ENCODE measurements at places on chromosomes 2 and 18.

GRCh38 chr18:50397023-50397422 lies 22.2 kb downstream of the SKA1 start:
- DNase-seq = no peak

DNA sequence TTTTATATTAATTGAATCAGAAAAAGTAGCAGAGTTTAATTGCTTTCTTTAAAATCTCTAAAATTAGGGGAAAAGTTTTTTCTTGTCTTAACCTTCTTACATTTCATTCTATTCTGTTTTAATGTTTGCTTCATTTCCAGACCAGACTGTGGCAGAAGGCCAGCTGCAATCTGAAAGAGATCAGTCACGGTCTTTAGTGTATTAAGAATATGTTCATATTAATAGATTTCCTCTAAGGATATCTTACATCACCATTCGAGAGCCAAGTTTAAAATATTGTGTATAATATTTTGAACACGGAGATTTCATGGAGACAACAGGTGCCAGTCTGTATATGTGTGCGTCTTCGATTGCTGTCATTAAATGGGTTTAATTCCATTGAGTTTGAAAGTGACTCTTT lies 230.9 kb upstream of the ZSWIM2 start:
- no peak for DNase-seq

DNA sequence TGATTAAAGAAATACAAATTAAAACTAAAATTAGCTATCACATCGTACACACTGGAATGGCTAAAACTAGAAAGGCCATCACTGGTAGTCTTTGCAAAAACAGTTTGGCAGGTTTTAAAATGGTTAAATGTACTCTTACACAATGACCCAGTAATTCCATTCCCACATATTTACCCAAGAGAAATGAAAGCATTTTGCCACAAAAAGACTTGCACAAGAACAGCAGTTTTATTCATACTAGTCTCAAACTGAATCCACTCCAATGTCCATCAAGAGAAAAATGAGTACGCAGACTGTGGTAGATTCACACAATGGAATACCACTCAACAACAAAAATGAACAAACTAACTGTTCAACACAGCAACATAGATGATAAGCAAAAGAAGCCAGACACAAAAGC lies 29.1 kb downstream of the SP140L start:
- DNase-seq = no peak

- no peak for DNase-seq
These were observed 4.8 kb upstream of the CAPN14 start for GRCh38 chr2:31222071-31222470.

GRCh38 chr2:17068021-17068420 lies 402.4 kb upstream of the CYRIA start:
- DNase-seq = no peak

GRCh38 chr2:173713904-173714555 lies 251.1 kb downstream of the SP3 start:
- DNase-seq = no peak

- no peak for DNase-seq
These were observed 152.5 kb upstream of the APCDD1 start for GRCh38 chr18:10301831-10302483.

DNA sequence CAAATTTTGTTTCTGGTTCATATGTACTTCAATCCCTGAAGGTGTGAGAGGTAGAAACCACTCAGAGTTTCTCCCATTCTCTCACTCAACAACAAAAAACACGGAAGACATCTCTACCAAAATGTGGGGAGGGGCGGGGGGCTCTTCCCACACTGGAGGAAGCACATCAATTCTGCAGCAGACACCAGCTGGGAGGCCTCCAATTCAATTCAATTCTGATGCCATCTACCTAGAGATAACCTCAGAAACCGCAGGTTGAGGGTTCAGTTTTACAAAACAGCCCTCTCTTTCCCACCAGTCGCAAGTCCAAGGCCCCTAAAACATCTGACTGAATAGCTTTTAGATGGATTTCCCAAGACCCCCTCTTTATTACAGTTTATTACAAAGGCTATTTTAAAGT lies 7.0 kb upstream of the MCFD2 start:
- no peak for DNase-seq

GRCh38 chr18:32576296-32576916 lies 105.7 kb upstream of the GAREM1 start:
- DNase-seq = no peak

DNA sequence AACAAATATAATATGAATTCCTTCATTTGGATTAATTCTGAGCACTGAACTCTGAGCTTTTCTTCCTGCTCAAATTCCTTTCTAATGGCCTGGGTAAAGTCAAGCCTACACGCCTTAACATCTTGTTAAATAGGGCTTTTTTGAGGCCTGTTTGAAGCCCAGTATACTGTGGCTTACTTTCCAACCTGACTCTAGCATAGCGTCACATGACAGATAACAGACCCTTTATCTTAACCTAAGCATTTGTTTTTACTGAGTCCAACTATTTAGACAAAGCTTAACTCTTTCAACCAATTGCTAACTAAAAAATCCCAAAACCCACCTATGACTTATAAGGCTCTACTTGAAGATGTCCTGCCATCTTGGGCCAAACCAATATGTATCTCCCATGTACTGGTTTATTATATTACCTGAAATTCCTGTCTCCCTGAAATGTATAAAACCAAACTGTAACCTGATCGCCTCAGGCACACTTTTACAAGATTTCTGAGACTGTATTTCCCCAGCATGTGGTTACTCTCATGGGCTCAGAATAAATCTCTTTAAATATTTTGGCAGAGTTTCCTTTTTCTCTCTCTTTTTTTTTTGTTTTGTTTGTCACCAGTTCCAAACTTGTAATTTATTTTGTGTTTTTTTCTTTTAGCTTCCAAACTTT lies 271.1 kb upstream of the VWC2L start:
- DNase-seq = no peak

- DNase-seq = no peak
These were observed 10.1 kb downstream of the CYP26B1 start for GRCh38 chr2:72137498-72138010.

DNA sequence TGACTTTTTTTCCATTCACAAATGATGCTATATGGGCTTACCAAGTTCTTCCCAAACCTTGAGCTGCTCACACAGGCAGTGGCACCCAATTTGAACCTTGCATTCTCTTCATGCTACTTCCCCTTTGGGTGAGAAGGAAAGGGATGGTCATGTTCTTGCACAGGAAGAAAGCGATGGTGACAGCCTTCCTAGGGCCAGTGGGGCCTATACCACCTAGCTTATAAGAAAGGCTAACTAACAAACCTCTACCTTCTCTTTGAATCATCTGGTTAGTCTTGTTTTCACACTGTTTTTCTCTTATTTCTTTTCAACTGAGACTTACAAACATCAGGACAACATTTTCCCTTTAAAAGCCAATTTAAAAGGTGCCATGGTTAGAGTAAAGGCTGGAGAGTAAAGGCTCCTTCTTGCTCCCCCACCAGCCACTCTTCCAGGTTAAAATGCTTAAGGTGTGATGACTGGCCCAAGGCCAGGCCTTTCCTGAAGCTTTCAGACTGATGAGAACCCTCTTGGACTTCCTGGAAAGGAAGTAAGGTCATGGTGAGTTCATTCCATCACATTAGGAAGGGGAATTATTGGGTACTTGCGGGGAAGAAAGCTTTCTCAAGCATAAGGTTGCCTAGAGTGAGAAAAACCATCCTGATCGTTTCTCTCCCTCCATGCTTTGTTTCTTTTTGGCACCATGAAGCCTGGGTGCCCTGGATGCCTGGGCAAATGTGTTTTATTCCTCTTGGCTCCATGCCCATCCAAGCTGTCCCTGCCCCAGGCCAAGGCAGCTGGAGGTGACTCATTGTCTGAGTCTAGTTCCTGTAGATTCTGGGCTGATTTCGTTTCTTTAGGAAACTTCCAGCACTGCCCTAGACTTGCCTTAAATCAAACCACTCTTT lies 41.4 kb upstream of the ITGB6 start:
- no peak for DNase-seq

DNA sequence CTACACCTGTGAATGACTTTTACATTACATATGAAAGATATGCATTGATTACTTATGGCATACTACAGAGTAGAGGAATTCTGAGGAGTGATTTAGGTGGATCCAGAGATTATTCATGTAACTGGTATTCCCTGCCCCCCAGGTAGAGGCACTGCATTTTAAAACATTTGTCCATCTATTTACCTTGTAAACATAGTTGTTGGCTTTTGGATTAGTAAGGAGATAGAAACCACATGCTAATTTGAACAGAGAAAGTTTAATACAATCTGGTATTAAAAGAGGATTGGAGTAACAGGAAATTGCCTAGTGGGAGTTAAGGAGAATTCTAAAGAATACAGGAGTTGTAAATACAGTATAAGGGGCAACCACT lies 15.9 kb downstream of the GALNT3 start:
- DNase-seq = no peak

DNA sequence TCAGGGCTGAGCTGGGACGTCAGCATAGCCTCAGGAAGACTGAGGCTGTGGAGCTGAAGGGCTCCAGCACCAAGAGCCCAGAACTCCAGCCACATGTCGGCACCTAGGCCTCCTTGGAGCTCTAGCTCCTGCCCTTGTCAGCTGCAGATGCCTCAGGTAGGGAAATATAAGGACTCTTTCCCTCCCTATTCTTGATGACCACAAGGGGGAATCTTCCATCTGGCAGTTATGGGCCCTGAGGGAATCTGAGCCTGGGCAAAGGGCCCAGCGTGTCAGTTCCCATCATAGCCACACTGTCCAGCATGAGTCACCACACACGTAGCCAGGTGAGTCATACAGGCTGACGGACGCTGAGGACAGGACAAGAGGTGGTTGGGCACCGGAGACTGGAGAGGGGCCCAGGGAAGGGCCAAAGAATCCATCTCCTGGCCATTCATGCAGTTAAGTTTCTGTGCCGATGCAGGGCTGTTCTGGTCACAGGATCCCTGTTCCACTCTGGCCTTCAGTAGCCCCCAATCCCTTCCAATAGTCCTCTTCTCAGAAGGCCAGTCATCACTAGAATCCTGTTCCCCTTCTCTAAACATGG lies 1.8 kb downstream of the MPV17 start:
- DNase-seq = no peak

GRCh38 chr2:19614066-19614465 lies 255.6 kb upstream of the OSR1 start:
- DNase-seq = no peak

DNA sequence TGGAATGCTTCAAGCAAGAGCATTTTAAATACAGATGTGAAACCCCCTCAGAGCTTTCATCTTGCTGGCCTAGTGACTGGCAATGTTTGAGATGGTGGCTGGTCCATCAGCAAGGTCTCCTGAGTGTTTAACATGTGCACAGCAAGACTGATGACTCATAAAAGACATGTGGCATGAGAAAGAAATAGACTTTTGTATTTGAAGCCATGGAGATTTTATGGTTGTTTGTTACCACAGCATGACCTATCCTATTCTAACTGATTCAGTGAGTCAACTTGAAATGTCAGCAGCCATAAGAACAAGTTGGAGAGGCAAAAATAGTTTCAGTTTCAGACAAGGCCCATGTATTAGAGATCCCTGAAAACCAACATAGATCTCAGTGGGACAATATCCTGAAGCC lies 154.7 kb upstream of the LYPD1 start:
- no peak for DNase-seq

- no peak for DNase-seq
These were observed 61.9 kb downstream of the DTNA start for GRCh38 chr18:34771958-34772357.

DNA sequence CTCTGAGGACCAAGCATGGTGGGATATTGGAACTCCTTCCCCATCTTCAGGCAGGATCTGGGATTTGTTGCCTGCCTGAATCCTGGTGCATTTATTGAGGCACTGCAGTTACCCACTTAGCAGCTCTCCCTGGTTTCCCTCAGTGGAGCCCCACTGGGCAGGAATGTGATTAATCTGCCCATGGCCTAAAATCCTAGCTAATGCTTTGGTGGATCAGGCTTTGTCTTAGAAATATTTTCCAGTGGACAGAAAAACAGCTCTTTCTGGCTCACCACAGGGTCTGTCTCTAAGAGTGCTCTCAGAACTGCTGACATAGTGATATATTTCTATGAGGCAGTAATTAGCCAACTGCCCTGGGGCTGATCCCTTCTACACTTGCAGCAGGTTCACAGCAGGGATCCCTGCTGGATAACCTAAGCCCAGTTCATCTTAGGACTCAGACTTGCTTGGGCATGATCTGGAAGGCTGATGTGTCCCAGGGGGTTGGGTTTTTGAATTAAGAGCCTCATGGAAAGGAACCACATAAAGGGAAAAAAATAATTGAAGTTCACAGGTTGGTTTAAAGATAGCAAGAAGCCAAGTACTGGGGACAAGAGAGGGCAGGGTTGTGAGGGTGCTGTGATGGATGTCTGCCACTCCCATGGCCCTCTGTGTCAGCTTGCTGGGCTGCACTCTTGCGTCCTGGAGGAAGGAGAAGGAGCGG lies 44.3 kb upstream of the ZDBF2 start:
- no peak for DNase-seq

GRCh38 chr18:13323186-13323585 lies 104.6 kb downstream of the LDLRAD4 start:
- DNase-seq = no peak

DNA sequence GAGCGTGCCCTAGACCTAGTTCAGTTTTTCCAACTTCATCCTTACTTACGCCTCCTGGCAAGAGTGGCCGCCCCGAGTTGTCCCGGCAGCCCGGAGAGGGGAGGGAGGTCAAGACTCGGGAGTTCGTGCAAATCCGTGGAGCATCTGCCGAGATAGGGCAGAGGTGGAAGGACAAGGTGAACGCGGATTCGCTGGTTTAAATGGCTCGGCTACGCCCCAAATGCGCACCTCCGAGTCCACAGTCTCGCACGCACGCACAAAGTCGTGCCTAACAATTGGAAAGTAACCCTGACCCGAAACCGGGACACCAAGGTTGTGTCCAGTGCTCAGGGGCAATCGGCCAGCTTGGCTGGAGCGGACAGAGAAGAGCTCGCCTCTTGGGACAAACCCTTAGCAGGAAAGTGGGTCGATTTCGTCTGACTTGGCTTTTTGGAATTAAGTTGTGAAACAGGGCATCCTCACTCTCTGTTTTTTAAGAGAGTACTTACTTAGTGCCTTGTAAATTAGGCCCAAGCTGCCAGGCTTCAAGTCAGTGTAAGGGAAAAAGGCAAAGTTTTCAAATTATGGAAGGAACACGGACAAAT lies 726 bp upstream of the SS18 start:
- no peak for DNase-seq

- DNase-seq = no peak
These were observed 393.1 kb upstream of the LYPD1 start for GRCh38 chr2:133062931-133063665.

DNA sequence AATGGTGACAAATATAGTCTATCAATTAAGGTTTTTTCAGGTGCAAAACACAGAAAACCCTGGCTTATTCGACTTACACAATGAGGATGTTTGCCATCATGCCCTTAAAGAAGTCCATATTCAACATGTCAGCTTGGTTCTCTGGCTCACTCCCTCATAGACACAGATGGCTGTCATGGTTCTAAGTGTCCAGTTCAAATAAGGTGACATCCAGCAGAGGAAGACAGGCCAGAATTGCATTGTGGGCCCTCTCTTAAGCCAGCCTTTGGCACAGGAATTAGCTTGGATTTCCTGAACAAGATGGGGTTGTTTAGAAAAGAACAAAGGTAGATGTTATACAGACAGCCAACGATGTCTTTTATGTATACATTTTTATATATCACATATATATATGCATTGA lies 18.7 kb upstream of the SLC1A4 start:
- DNase-seq = no peak
